ENCODE measurements at places on chromosomes 13 and 19. TPM values are rescaled to one million over a fixed set of nuclear protein-coding genes. Genes with fewer than 3 reads are reported as not detected.

Gene CEBPA
- total RNA-seq: 0.07 TPM

Gene PAF1
- total RNA-seq: 26.5 TPM

Gene ANKLE1
- 0.52 TPM for total RNA-seq

Gene CYP2F1
- not detected for total RNA-seq

Gene KLK7
- 0.13 TPM for total RNA-seq

Data from smooth muscle cell of the pulmonary artery (primary cell).